Naive thymus-derived CD4-positive, alpha-beta T cell (primary cell): ENCODE measurements at places on chromosomes 7 and 10. TPM values are rescaled to one million over a fixed set of nuclear protein-coding genes. Genes with fewer than 3 reads are reported as not detected.

The RPP30 gene
- 26.9 TPM for total RNA-seq

DNA sequence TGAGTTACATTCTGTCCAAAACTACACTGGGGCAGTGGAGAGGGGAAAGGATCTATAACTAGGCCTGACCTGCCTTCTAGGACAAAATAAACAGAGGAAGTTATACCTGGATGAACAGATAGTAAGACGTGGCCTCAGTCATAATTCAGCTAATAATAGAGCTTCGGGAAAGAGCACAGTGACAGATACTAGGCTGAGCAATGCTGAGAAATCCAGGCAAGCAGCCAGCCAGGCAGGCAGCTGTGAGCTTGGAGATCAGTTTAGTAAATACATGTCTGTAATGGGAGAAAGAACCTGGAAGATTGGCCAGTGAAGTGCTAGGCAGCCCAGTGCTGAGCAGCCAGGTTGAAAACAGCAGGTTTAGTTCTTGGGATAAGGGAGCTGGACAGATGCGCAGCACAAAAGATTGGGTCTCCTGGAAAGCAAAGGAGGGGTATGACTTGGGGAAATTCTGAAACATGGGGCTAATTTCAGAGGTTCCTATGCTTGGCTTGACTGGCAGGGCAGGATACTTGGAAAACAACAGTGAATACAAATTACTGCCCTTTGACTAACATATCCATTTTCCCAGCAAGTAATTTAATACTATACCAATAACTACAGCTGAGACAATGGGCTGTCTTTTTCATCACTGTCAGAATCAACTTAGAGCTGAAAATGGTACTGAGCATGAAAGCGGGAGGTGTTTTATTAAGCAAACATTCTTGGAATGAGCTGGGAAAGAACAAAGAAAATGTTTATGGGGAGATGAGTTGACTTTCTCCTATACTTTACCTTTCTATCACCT, 140.8 kb downstream of the DGKB start:
- DNase-seq = no peak

DNA sequence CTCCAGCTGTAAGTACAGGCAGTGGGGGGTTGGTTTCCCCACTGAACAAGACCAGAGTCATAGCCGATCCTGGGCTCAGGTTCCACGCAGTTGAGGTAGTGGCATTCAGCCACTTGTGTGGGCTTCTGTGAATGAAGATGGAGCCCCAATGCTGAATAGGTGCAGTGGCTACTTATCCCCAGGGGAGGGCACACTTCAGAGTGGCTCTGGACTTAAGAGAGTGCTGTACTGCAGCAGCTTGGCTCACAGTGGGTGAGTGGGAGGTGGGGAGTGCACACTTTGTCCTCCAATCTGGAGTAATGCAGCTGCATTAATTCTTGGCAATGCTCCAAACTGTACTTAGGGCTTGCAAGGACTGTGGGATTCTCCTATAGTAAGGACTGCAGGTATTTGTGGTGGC, 81.9 kb downstream of the BUB3 start:
- DNase-seq = no peak

DNA sequence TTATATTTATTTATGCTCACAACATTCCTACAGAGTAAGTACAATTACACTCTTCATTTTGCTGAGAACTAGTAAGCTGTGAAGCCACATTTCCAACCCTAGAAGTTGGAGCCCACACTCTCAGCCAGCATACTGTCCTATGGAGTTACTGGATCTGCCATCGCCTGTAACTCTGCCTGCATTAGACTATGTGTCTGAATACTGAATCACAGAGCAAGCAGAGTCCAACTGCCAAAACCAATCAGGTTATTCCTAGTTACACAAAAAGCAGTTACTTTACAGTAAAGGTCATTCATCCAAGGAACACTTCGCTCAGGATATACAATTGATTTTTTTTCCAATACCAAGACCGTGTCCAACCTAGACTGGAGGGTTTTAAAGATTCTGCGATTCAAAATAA, 21.5 kb downstream of the CTAGE6 start:
- DNase-seq = no peak

- DNase-seq = no peak
These were observed 30.6 kb upstream of the SLC29A3 start for GRCh38 chr10:71288461-71288860.

DNA sequence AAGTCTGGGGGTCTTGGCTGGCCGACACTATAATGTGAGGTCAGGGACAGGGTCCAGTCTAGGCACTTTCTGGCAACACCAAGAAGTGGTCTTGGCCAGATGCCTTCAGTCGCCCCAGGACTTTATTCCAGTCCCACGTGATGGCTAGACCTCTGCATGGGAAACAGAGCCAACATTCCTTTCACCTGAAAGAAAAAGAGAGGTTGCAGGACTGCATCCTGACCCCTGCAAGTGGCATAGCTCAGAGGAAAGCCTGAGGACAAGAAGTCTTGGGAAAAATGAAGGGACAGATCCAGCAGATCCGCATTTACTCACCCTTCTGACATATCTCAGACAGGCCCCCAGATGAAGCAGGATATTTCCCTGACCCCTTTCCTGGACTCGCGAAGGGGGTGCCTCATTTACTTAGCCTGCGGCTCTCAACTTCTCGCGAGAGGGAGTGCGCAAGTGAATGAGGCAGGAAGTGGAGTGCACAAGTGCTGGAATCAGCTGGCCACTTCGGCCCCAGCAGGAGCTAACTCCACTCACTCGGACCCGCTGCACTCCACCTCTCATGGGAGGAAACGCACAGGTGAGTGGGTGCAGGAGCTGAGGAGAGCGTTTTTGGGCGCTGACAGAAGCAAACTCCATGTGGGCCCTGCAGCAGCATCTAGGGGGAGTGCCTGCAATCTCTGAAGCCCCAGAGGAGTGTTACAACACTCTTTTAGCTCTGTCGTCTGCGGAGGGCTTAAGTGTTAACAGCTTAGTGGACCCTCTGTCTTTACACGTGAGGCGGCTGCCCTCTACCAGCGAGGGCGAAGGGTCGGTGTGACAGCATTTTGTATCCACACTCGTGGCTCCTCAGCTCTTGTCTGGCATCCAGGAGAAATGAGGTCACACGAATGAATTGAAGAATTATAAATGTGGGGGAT, 916.2 kb upstream of the GHITM start:
- no peak for DNase-seq
